ENCODE measurements at places on chromosomes 16 and 17.

GRCh38 chr16:12257926-12258561 is 281.5 kb downstream of the SNX29 start:
- DNase-seq = no peak

DNA sequence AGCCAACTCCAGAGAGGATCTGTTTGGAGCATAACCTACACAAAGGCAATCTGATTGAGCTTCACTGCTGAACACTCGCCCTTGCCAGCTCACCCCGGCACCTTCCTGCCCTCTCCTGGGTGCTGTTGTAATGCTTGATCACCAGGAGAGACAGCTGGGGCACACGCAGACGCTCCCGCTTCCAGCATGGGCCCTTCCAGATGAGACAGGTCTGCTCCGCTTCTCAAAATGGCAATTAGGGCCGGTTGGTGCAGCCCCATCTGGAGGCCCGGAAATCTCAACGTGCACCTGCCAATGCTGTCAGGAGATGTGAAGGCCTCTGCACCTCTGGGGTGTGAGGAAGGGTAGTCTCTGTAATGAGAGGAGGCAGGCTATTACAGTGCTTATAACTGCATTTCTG is 206.1 kb downstream of the ABCC12 start:
- no peak for DNase-seq

DNA sequence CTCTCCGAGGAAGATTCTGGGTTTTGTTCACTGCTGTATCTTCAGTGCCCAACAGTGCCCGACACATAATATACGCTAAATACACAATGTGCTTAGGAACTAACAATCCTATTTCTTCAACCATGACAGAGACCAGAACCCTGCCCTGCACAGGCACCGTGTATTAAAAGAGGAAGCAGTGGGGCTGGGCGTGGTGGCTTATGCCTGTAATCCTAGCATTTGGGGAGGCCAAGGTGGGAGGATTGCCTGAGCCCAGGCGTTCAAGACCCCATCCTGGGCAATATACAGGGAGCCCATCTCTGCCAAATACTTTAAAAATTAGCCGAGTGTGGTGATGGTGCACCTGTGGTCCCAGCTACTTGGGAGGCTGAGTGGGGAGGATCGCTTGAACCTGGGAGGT is 19.3 kb downstream of the ARL2BP start:
- no peak for DNase-seq

GRCh38 chr17:65817951-65818350 is 256.5 kb upstream of the AXIN2 start:
- no peak for DNase-seq

DNA sequence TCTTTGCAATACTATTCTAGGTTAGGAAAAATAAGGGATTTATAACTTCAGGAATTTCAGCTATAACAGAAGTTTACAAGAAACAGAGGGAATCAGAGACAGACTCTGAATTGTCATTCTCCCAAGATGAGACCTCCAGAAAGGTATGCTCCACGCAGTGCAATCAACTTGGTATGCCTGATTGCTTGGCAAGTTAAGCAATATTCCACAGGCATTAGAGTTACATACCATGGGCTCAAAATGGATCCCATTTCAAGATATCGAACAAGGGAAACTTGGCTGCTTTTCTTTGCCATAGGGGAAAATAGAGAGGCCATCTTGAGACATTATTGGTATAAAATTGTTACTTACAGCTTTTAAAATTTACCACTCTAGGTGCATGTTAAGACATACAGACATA is 615.6 kb upstream of the SOX9 start:
- no peak for DNase-seq

DNA sequence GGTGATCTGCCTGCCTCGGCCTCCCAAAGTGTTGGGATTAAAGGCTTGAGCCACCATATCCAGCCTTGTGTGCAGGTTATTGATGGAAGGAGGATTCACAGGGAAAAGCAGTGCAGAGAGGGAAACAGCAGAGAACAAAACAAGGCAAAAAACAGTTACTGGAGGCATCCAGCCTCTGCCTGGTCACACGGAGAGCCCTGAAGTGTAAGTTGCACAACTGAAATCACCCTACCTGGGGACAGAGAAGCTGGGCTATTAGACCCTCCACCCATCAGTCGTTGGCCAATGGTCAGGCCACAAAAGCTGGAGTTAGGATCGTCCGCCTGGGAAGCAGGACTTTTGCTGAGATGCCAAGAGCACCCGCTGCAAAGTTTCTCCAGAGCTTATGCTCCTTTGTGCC is 57.9 kb upstream of the BCO1 start:
- DNase-seq = no peak

DNA sequence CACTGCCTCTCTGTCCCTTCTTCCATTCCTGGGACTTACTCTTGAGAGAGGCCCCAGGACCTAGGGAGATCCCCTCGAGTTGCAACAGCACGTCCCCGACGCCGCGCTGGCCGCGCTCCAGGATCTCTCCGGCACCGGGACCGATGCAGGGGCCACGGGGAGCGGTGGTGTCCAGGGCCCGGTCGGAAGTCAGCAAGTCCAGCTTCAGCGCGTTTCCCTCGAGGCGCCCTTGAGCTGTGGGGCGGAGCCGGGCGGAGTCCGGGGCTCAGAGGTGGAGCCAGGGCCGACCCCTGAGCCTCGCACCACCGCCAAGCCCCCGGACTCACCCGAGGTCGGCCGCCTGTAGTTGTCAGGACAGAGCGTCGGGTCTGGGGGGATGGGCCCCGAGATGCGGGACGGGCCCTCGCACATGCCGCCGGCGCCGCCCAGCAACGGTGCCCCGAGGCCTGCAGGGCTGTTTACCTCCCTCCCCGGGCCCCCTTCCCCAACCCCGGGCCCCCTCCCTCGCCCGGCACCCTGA is 458 bp downstream of the ENKD1 start:
- no peak for DNase-seq

DNA sequence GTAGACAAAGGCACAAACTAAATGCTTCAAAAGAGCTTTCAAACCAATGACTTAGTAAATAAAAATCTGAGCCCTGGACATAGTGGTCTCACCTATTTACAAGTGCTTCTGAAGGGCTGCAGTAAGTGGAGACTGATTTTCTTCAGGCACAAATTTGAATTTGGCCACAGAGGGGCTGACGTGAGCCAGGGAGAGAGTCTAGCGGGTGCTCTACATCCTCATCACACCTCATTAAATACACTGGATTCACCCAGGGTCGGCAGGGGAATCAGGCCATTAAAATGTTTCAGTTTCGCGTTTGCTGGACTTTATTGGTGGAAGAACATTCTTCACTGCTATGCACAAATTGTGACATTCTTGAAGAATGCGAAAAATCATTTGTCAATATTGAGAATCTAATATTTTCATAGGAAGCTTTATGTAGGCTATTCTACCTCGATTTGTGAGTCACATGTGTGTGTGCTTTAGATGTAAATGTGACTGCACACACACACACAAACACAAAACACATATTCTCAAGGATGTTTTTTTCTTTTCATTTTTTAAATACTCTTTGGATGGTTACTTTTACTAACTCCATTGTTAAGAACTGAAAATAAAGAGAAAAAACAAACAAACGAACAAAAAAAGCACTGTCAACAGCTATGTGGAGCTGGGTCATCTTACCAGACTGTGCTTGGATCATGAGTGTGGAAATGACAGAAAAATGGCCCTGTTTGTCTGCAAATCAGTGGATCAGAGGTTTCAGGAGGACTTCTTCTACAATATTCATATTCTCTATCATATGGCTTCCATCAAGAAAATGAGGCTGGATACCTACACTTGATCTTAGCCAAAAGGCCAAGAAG is 58.9 kb downstream of the CDH11 start:
- DNase-seq = no peak

GRCh38 chr17:72901083-72901482 is 191.4 kb downstream of the SLC39A11 start:
- DNase-seq = no peak

- DNase-seq = no peak
Observed at GRCh38 chr16:65600046-65600445, 478.2 kb upstream of the CDH11 start.

DNA sequence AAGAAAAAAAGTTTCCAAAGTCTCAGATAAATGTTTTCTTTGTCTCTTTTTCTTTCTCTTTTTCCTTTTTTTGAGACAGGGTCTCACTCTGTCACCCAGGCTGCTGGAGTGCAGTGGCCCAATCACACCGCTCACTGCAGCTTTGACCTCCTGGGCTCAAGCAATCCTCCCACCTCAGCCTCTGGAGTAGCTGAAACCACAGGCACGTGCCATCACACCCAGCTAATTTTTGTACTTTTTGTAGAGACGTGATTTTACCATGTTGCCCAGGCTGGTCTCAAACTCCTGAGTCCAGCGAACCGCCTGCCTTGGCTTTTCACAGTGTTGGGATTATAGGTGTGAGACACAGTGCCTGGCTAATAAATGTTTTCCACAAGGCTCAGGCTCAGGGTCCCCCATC is 53.3 kb upstream of the KSR1 start:
- DNase-seq = no peak

- DNase-seq = peak; percentile 85
Observed at GRCh38 chr17:78128551-78129350, at the start of gene TMC6. TMC6 (minus strand) TSS chr17:78128755; CDS start chr17:78126832, 1,923 bp downstream.

GRCh38 chr16:72425571-72426341 is 253.8 kb upstream of the PMFBP1 start:
- DNase-seq = no peak

DNA sequence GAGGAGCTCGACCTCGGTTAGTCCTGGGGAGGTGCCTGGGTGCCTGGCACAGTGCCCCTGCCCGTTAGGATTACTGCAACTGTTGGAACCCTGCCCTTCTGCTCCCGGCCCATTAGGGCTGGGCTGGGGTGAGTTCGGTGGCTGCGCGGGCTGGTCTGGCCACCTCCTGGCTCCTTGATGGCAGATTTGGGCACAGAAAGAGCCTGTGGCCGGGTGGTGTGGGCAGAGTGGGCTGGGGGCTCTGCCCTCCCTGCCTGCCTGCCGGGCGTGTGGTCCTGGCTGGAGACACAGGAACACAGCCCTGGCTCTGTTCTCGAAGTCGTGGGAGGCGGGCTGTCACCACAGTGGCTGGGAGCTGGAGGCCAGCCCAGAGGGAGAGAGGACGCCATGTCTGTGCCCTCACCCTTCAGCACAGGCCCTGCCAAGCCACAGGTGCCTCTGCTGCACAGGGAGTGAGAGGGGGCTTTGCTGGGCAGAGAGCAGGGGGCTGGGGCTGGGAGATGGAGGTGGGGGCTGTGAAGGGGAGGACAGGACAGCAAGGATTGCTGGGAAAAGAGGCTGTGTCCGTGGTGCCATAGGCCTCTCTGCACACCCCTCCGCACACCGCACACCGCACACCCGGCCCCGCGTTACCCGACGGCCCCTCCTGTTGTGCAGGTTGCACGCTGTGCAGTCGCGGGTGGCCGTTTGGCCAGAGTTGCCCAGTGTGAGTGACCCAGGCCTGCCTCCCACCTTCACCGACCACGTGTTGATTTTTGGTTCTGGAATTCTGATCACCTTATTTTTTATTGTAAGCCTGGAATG is 236.6 kb upstream of the GSE1 start:
- DNase-seq = no peak

DNA sequence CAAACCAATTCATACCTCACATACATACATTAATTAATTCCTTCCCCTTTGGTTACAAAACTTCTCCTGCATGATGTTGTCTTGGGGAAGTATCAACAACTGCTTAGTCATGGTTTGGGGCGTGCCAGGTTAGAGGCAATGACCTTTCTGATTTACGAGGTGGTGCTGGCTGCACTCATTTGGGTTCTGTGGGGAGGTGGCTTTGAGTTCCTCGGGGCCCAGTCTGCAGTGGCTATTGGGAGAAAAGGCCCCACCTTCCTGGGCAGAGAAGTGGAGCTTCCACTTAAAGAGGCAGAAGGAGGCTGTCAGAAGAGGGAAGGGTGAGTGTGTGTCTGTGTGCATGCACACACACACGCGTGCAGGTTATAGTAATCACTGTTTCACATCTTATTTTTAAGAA is 10.2 kb upstream of the ETV4 start:
- DNase-seq = no peak

DNA sequence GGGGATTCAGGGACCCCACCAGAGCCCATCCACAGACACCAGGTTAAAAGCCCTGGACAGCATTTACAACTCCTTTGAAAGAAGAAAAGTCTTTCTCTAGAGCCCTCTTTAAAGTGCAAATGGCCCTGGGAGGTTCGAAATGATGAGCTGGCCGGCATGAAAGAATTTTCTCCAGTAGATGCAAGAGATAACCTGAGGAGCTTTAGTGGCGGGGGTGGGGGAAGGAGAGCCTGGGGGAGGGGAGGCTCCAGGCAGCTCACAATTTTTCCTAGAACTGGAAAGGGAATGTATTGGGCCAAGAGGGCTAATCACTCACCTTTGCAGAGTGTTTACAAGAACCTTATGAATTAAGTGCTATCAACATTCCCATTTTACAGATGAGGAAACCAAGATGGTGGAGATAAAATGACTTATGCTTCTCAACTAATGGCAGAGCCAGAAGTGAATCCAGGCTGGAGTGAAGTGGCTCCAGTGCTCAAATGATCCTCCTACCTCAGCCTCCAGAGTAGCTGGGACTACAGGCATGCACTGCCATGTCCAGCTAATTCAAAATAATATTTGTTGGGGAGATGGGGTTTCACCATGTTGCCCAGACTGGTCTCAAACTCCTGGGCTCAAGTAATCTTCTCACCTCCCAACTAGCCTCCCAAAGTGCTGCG is 4.2 kb upstream of the CDH1 start:
- no peak for DNase-seq

- no peak for DNase-seq
Observed at GRCh38 chr17:15929941-15930340, 15.0 kb upstream of the ADORA2B start.

- no peak for DNase-seq
Observed at GRCh38 chr17:59139939-59140338, 15.0 kb downstream of the SKA2 start.

- DNase-seq = peak; percentile 44
Observed at GRCh38 chr17:79842656-79843473, 3.6 kb upstream of the CBX4 start.

GRCh38 chr16:16817196-16817595 is 438.3 kb downstream of the NPIPA7 start:
- DNase-seq = no peak

- DNase-seq = no peak
Observed at GRCh38 chr17:80948976-80949450, 42.6 kb upstream of the CHMP6 start.

DNA sequence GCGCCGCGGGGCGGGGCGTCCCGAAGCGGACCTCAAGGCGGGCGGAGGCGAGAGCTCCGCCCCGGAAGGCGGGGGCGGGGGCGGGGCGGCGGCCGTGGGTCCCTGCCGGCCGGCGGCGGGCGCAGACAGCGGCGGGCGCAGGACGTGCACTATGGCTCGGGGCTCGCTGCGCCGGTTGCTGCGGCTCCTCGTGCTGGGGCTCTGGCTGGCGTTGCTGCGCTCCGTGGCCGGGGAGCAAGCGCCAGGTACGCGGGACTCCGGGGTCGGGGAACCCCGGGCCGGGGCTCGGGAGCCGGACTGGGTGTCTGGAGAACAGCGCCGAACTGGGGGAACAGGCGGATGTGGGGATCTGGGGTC is at the start of gene TNFRSF12A:
TNFRSF12A (plus strand) TSS at position 122 of the 357 bp plus-strand sequence; CDS start at position 152, 30 bp downstream.
- peak; percentile 82 for DNase-seq

Data from activated CD4-positive, alpha-beta memory T cell treated with anti-CD3 and anti-CD28 coated beads for 36 hours (primary cell).